CD4-positive, alpha-beta T cell treated with Interleukin-4 for 4 hours (primary cell): ENCODE measurements at places on chromosomes 11 and 22.

DNA sequence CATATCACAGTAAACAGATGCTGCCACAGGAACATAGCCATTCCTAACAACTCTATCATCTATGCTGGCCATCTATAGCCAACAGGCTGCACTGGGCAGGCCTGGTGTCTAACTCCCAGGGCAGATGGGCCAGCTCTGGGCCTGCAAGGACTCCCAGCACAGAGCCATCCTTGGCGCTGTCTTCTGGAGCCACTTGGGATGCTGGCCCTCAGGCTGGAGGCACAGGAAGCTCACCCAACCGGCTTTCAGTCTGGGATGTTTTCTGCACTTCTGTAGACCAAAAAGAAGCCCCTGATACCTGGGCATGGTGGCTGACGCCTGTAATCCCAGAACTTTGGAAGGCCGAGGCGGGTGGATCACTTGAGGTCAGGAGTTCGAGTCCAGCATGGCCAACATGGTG is 40.8 kb upstream of the WNT11 start:
- DNase-seq: no peak

DNA sequence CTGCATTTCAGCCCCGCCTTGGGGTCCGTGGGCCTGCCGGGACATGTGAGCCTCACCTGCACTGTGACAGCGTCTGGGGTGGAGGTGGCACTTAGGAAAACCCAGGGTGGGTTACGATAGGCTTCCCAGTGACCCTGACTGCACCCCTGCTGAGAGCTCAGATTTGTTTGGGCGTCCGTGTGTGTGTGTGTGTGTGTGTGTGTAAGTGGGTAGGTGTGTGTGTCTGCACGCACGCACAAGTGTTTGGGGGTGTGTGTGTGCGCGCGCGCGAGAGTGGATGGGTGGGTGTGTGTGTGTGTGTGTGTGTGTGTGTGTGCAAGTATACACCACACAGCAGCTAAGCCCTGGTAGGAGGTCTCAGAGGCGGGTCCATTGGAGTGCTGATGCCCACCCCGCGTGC is 12.1 kb upstream of the ARHGAP8 start:
- no peak for DNase-seq

- peak; percentile 47 for DNase-seq
Observed at GRCh38 chr22:31958625-31959239, 14.4 kb downstream of the YWHAH start.

DNA sequence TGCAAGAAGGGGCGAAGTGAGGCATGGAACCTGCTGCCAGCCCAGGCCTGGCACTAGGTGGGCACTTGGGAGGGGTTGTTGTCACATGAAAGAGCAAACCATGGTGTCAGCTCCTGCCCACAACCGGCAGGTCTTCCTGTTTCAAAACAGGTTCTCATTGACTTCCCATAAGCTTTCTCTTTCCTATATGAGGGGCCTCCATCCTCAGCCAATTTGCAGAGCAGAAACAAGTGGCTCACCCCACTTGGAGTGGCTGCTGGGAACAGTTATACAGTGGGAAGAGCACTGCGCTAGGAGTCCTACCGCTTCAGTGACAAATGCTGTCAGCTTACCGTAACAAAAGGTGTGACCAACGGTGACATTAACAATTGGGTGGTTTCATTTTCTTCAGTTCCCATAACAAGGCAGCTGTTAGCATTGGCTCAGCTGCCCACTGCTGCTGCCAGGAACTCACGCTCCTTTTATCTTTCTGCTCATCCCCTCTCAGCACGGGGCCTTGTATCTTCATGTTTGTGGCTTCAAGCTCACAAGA is 10.2 kb upstream of the SSTR3 start:
- DNase-seq: peak; percentile 64

DNA sequence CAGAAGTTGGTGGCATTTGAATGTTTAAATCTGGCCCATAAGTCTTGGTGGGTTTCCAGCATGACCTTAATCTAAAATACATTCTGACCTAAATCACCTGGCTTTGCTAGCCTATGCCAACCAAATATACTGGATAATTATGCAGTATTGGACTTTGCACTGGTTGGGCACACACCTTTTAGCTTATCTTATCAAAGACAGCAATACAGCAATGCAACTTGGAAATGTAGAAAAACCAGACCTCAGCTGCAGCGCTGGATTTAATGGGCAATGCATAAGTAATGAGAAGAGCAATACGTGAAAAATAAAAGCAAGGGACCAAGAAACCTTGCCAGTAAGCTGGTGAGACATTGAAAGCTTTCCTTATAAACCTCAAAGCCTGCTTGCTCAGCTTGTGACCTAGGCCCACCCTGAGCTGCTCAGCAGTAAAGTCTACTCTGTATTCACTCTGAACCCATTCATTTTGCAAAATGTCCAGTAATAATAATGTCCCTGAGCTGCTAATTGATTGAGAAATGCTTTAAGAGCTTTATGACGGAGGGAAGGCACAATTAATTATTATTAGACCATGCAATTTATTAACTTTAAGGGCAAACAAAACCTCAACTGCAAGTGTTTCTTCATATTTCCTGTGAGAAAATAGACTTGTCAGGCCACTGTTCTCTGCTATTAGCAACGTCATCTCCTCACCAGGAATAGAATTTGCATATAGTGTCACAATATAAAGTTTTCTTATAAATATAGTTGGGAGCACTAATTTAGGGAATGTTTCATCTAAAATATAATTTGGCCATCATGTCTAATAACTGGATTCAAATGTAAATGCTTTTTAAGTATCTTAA is 49.4 kb upstream of the CEP295 start:
- no peak for DNase-seq

DNA sequence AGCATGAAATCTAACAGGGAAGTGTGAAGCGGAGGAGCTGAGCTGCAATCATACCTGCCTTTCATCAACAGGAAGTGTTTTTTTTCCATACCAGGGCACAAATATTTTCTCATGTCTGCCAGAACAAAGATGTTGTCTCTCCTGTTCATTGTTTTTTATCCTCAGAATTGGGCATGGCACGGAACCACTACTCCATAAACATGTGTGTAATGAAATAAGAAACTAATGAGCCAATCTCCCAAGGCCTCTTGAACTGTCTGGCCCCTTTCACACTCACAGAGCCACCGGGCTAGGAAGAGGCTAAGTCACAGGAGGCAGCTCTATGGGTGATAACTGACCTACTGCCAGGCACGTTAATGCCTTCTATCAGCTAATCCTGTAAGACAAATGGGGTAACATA is 124.4 kb downstream of the ETS1 start:
- no peak for DNase-seq

DNA sequence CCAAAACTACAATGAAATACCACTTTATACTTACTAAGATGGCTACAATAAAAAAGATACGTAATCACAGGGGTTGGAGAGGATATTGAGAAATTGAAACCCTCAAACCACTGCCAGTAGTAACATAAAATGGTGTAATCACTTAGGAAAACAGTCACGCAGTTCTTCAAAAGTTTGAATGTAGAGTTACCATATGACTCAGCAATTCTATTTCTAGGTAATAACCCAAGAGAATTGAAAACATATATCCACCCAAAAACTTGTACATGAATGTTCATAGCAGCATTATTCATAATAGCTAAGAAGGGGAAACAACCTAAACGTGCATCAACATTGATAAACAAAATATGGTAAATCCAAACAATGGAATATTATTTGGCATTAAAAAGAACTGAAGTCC is 24.4 kb upstream of the PSMA1 start:
- DNase-seq: peak; percentile 45

- no peak for DNase-seq
Observed at GRCh38 chr11:107696140-107696539, 15.7 kb downstream of the SLN start.

DNA sequence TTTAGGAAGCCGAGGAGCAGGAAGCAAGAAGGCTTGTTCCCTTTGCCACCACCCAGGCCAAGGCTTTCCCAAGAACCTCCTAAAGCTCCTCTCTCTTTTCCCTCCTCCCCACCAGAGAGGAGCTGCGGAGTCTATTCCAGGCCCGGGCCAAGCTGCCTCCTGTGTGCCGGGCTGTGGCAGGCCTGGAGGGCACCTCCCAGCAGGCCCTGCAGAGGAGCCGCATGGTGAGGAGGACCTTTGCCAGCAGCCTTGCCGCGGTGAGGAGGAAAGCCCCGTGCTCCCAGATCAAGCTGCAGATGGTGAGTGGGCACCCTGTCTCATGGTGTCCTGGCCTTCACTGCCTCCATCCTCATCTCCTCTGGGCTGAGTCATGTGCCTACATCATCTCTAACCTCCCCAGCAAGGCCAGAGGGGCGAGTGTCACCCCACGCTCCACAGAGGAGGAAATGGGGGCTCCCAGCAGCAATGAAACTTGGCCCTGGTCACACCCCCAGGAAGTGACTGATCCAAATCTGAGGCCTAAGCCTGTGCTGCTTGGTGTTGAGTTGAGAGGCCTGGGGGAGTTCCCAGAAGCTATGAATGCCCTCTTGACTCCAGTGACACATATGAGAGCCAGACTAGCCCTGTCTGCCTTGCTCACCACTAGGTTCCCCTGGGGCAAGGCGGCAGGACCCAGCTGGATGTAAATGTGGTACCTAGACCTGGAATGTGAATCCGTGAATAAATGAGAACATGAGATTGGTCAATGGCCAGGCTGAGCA is 104.2 kb downstream of the MYO18B start:
- DNase-seq: no peak

GRCh38 chr11:121091492-121092152 is 9.4 kb upstream of the TECTA start:
- DNase-seq: peak; percentile 13

DNA sequence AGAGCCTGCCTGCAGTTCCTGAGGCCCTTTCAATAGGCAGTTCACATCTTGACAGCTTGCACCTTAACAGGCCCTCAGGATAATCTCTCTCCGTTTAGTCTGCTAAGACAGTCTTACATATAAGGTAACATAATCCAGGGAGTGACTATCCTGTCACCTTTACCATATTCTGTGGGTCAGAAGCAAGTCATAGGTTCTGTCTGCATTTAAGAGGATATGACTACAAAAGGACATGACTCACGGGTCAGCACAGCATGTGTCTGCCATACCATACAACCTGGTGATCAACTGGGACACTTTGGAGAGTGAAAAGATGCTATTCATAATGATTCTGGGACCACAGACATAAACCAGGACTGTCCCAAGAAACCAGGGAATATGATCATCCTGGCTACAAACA is 611.1 kb downstream of the SOX6 start:
- DNase-seq: no peak

DNA sequence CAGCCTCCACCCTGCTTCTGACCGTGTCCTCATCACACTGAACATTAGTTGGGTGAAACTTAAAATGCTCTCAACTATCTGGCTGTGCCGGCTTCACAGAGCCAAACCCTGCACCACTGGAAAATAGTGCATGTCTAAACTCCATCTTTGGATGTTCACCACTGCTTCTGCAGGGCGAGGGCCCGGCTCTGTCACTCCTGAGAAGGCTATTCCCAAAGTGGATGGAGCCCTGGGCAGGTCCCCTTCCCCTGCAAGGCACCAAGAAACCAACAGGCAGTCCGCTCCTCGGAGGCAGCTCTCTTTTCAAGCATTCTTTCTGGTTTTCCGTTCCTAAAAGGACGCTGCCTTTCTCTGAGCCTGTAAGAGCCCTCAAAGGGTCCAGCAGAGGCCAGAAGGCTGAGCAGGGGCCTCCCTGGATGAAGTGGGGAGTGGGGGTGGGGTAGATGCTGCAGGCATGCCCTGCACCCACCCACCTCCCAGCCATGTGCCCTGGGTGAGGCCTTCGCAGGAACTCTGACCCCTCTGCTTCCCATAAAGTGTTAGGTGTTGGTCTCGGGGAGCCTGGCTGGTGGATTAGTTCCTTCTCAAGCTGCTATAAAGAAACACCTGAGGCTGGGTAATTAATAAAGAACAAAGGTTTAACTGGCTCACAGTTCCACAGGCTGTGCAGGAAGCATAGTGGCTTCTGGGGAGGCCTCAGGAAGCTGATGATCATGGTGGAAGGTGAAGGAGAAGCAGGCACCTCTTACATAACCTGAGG is 23.3 kb downstream of the LINC01488 start:
- DNase-seq: no peak

- no peak for DNase-seq
Observed at GRCh38 chr11:65651589-65652510, 10.9 kb downstream of the RELA start.

DNA sequence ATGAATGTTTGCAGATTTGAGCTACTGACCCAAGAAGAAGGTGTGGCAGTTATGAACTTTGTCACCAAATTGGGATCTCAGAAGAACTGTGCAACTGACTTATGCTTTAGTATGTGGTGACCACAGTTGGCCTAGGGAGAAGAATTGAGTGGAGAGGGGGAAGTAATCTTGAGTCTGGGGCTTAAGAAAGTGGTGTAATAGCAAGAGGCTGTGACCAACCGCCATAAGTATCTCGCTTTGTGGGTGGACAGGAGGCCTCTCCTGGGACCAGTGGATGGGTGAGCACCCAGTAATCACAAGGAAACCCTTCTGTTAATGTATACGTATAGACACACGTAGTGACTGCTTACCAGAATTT is 12.7 kb upstream of the IL10RA start:
- no peak for DNase-seq
